ENCODE measurements at places on chromosomes 12 and 14.

GRCh38 chr12:44812062-44812461 lies 64.1 kb downstream of the NELL2 start:
- DNase-seq, result peak; percentile 18

DNA sequence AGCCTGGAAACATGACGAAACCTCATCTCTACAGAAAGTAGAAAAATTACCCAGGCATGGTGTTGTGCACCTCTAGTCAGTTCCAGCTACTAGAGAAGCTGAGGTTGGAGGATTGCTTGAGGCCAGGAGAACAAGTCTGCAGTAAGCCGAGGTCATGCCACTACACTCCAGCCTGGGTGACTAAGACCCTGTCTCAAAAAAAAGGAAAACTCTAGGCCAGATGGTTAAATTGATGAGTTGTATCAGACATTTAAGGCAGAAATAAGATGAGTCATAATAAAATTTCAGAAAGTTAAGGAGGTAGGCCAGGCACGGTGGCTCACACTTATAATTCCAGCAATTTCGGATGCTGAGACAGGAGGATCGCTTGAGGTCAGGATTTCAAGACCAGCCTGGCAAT lies 10.7 kb downstream of the EIF2S1 start:
- DNase-seq, result no peak

- DNase-seq, result no peak
These were observed 86.4 kb downstream of the ACACB start for GRCh38 chr12:109202770-109203169.

GRCh38 chr12:826331-826730 lies 74.0 kb downstream of the WNK1 start:
- DNase-seq, result no peak

GRCh38 chr12:49296836-49297694 lies 2.1 kb downstream of the PRPH start:
- DNase-seq, result peak; percentile 17

DNA sequence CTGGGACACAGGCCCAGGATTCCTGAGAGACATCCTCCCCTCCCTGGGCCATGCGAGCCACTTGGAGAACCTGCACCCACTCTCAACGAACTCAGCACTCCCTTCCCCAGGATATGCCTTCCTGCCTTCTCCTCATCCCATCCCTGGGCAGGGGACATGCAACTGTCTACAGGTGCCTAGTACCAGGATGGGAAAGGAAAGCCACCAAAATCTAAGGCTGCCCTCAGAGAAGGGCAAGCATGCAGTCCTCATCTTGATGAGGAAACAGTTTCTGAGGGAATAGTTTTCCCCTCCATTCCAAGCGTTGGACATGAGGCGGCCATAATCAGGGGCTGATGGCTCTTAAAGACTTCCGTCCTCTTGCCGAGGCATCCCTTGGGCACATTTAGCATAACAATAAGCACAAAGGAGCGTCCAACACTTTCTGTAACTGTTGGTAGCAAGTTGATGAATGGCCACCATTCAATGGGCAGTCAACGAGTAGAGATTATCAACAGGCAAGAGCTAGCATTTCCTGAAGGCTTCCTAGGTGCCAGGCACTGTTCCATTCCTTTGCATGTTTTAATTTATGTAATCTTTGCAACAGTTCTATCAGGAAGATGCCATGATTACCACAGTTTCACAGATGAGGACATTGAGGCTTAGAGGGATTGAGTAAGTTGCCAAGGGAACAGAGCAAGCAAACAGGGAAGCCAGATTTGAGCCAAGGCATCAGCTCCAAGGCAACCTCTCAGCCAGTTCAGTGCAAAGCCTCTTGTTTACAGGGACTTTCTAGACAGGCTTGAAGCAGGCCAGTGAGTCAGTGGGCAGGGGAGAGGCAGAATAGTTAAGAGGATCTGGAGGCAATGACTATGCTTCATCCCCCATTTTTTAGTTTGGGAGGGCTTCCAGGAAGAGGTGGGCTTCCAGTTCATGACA lies 105.1 kb downstream of the SINHCAF start:
- DNase-seq, result no peak

DNA sequence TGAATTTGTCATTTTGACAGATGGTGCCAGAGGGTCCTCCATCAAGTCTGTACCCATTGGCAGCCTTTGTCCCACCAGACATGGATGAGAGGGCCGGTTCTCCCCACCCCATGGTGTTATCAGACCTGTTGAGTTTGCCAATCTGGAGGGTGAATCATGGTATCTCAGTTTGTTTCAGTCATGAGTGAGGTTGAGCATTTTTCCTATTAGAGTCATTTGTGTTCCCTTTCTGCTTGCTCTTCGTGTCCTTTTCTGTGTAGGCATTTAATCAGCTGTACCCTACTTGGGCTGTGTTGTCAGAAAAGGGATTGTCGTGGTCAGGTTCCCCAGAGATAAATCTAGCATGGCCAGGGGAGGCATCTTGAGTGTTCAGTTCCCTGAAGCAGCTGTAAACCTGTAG lies 30.5 kb downstream of the SLC24A4 start:
- DNase-seq, result no peak

DNA sequence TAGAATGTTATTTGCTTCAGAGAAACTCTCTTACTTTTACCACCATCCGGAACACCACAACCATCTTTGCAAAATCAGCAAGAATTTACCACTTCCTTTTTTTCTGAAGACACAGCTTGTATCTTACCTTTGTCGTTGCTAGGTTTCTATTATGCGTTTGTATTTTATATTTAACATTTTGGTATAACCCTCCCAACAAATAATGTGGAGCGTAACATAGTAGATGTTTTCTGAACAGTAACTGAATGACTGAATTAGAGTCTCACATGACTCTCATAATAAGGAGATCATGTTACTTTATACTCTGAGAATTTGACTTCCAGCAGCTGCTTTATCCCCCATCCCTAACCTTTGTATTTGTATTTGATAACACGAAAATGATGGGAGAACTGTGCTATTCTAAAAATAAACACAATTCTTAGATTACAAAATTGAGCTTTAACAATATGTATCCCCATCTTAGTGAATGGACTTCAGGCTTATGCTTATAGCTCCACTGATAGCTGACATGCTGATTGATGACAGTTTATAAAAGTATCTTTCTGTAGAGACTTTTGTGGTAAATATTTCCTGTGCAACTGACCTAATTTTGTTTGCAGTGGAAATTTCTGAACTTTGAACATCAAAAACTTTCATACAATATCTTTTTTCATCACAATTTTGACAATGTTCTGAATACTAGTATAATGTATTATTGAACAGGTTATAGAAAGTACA lies 7.9 kb upstream of the KLRB1 start:
- DNase-seq, result peak; percentile 15

GRCh38 chr12:40016980-40017379 lies 88.9 kb downstream of the SLC2A13 start:
- DNase-seq, result no peak

GRCh38 chr14:51626788-51627187 lies 24.9 kb upstream of the FRMD6 start:
- DNase-seq, result no peak

GRCh38 chr12:48366131-48366530 lies 15.4 kb upstream of the ZNF641 start:
- DNase-seq, result no peak

DNA sequence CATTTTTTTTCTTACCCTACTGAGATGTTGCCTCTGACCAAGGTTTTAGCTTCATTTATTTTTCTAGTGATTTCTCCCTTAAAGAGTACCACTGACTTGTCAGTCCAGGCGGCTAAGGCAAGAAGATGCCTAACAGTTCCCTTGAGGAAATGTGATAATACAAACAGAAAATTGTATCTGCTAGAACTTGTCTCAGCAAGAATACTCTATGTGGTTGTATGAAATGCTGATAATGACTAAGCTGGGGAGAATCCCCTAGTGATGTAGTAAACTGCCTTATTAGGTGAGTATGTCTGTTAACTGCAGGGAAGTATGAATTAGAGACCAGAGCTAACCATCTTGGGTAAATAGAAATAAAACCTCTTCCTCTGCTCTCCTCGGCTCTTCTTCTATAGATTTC lies 6.7 kb downstream of the C12orf54 start:
- DNase-seq, result no peak

DNA sequence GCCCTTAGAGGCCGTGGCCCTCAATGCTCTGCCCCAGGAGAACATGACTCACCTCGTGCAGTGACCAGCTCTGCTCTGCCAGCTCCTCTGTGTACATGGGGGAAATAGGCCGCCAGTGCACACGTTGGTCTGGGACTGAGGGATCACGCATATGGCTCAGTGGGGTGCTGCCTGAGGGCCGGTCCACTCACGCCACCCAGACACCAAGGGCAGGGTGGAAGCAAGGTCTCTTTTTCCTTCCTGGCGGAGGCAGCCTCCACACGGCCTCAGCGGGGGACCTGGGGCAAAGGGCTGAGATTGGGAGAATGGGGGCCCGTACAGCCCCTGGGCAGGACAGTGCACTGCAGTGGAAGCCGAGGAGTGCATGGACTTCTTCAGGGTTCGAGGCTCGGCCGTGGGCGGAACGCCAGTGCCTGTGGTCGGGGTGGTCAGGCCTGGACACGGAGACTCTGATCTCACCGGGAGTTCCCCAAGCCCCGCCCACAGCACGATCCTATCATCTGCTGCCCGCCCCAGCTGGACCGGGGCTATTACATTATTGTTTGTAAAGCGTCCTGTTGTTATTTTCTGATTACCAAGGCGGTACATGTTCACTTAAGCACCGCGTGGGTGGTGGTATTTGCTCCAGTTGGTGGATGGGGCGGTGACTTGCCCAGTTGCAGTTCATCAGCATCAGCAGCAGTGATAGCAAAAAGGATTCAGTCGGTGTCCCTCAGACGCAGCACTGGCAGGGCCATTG lies 38.8 kb upstream of the TDRD9 start:
- no peak for DNase-seq

- DNase-seq, result no peak
These were observed 30.6 kb upstream of the SLC38A2 start for GRCh38 chr12:46402941-46403718.

DNA sequence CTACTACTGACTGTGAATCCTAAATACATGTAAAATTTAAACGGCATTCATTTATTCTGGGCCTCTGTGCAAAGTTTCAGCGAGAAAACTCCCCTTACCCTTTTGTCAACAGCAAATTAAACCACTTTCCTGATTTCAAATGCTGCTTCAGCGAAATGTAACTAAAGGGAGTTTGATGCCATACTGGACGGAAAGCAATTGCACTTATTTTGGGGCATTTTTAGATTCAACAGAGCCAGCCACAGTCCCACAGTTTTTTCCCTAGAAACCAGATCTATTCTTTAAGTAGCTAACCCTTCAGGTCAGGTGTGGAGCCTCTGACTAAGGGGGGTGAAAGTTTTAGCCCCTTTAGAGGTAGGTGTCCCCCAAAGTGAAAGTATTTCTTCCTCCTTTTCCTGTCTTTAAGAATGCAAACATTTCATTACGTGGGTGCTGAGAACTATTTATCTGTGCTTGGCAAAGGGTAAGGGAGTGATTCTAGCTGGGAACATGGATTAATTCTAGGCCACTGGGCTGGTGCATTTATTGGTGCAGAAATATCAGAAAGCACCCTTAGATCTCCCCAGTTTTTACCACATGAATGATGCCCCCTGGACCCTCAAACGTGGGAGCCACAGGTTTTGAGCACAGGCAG lies 72.7 kb downstream of the SPTB start:
- no peak for DNase-seq

DNA sequence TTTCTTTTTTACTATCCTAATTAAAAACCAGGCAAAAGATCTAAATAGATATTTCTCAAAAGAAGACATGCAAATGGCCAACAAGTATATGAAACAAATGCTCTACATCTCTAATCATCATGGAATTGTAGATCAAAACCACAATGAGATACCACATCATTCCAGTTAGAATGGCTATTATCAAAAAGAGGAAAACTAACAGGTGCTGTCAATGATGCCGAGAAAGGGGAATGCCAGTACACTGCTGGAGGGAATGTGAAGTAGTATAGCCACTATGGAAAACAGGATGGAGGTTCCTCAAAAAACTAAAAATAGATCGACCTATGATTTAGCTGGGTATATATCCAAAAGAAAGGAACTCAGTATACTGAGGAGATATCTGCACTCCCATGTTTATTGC lies 39.0 kb upstream of the C12orf75 start:
- no peak for DNase-seq

DNA sequence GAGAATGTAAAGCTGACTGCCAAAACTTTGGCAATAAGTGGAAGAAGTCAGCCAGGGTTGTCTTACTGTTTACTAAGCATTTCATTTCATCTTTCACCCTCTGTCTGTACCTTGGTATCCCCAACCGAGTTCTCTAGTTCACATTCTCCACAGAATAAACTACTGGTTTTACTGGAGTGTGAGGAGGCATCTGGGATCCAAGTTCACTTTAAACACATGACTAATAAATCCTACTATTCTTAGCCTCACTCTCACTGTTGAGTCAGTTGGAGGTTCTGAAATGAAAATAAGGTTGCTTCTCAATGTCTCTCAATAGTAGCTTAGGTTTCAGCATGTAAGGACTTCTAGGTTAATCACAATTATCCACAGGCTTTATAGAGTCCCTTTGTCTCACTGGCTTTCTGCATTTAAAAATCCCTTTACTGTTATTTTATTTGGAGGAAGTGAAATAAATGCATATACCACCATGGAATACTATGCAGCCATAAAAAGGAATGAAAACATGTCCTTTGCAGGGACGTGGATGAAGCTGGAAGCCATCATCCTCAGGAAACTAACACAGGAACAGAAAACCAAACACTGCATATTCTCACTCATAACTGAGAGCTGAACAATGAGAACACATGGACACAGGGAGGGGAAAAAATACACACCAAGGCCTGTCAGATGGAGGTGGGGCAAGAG lies 95.8 kb downstream of the EPS8 start:
- no peak for DNase-seq

- no peak for DNase-seq
These were observed 37.7 kb downstream of the LRRC74A start for GRCh38 chr14:76863724-76864407.

DNA sequence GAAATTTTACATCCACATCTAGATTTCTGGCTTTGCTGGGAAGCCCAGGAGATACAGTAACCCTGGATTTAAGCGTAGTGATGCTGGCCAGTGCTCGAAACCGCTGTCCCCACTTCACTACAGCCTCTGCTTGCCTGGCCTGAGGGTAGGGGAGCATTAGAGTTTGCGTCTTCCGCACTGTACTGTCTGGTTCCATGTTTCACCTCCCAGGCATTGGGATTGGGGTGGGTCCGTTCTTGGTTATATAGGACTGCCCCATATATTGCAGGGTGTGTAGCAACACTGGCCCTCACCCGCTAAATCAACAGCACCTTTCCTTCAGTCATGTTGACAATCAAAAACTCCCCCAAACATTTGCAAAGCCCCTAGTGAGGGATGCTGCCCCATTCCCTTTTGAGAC lies 240.8 kb downstream of the ZFP36L1 start:
- DNase-seq, result no peak
